T-cell (primary cell): ENCODE measurements at places on chromosomes 2 and 18. TPM values are rescaled to one million over a fixed set of nuclear protein-coding genes. Genes with fewer than 3 reads are reported as not detected.

Gene STON1
- total RNA-seq: 3.8 TPM

Gene FOXI3
- not detected for total RNA-seq

Gene HOXD13
- total RNA-seq: not detected

Gene GBX2
- not detected for total RNA-seq

Gene SNED1
- 82.5 TPM for total RNA-seq

Gene SAP130
- 29.2 TPM for total RNA-seq

Gene GAD1
- 0.09 TPM for total RNA-seq

Gene ATP6V1C2
- total RNA-seq: 0.36 TPM

Gene THOC1
- 50.7 TPM for total RNA-seq

Gene HDAC4
- 44.8 TPM for total RNA-seq

Gene TRMT61B
- total RNA-seq: 14.8 TPM

Gene WNT6
- not detected for total RNA-seq

Gene MEIS1
- total RNA-seq: 0.49 TPM

Gene ASAP2
- not detected for total RNA-seq

Gene IL18RAP
- 6.4 TPM for total RNA-seq

Gene NAT8
- not detected for total RNA-seq

Gene ANKRD29
- total RNA-seq: 0.36 TPM

Gene CROCC2
- not detected for total RNA-seq

Gene PLA2R1
- total RNA-seq: not detected

Gene CKAP2L
- 0.22 TPM for total RNA-seq

Gene POTEI
- not detected for total RNA-seq

Gene SLC9A4
- total RNA-seq: 0.13 TPM

Gene RBM43
- total RNA-seq: 18.2 TPM

Gene FNDC4
- 0.16 TPM for total RNA-seq

Gene TBR1
- total RNA-seq: not detected

Gene IHH
- total RNA-seq: not detected

Gene GCKR
- total RNA-seq: not detected

Gene RAB17
- not detected for total RNA-seq

Gene SCLY
- total RNA-seq: 25.2 TPM

Gene CCDC102B
- total RNA-seq: 6.5 TPM

Gene HS6ST1
- total RNA-seq: 15.6 TPM

Gene M1AP
- not detected for total RNA-seq
